Parietal lobe (tissue), 2 donors: ENCODE measurements at places on chromosomes 1 and 21. TPM values are rescaled to one million over a fixed set of nuclear protein-coding genes. Genes with fewer than 3 reads are reported as not detected.

MROH9 gene
- not detected for total RNA-seq

ST6GALNAC3 gene
- total RNA-seq: 16.3 TPM

VAMP4 gene
- total RNA-seq: 18.2 TPM

ETNK2 gene
- 19.4 TPM for total RNA-seq

ZBTB8A gene
- 28.8 TPM for total RNA-seq

TEDDM1 gene
- total RNA-seq: not detected

OR2T29 gene
- not detected for total RNA-seq

BCL2L15 gene
- total RNA-seq: 3.8 TPM

LCE1B gene
- total RNA-seq: not detected

SMCP gene
- total RNA-seq: not detected

DONSON gene
- total RNA-seq: 48.8 TPM

KIF21B gene
- 271 TPM for total RNA-seq

PLPP3 gene
- 33.2 TPM for total RNA-seq

NTMT2 gene
- 0.63 TPM for total RNA-seq

FCRLB gene
- total RNA-seq: 1.9 TPM

SGIP1 gene
- 158 TPM for total RNA-seq

NR1I3 gene
- total RNA-seq: not detected

KIFAP3 gene
- 239 TPM for total RNA-seq

HSD11B1 gene
- not detected for total RNA-seq
